Activated CD8-positive, alpha-beta memory T cell treated with anti-CD3 and anti-CD28 coated beads for 1 hour (primary cell): ENCODE measurements at places on chromosomes 12 and 14.

- DNase-seq, result no peak
Observed at GRCh38 chr12:26153421-26154154, 28.8 kb upstream of the BHLHE41 start.

- no peak for DNase-seq
Observed at GRCh38 chr14:21108791-21109190, 7.9 kb downstream of the TMEM253 start.

GRCh38 chr12:49644620-49644994, 21.2 kb downstream of the PRPF40B start:
- peak; percentile 73 for DNase-seq

DNA sequence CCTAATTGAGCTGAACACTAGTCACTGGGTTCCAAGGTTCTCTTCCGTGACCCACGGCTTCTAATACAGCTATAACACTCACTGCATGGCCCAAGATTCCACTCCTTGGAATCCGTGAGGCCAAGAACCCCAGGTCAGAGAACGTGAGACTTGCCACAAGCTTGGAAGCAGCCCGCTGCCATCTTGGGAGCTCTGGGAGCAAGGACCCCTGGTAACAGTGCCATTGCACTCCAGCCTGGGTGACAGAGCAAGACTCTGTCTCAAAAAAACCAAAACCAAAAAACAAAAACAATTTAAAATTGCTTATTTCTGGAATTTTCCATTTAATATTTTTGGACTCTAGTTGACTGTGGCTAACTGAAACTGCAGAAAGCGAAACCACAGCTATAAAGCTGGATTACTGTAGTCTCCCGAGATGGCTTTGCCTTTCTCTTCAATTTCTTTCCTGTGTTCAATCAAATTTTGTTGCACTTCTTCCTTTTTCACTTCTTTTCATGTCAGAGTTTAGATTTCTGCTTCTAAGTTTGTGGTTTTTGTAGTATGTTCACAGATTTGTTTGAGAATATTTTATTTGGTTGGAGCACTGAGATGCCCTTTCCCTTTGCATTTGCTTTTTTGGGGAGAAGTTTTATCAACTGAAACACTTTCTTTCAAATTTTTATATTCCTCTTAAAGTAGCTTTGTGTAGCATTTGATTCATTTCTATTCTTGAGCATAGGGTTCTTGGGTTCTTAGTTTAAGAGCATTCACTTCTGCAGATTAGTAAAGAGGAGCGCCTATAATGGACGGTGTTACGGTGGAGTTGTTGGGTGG, 44.6 kb downstream of the DDHD1 start:
- DNase-seq, result no peak

GRCh38 chr14:80781972-80782367, 159.6 kb downstream of the CEP128 start:
- no peak for DNase-seq

DNA sequence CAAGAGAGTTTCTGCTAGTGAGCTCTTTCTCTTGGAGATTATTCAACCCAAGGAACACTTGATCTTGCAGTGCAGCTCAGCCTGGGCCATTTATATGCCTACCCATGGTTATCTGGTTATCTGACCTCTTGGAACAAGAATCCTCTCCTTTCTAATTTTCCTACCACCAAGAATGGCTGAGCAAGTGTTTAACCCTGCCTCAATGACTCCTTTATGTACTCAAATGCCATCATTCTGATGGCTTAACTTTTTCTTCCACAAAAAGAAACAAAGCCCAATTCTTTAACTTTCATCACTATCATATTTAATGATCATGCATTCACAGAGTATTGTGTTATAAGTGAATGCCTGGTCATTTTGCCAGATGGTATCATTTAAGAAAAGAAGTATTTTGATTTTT, 67.8 kb downstream of the TMEM117 start:
- DNase-seq, result no peak

GRCh38 chr14:89175881-89176799, 240.9 kb downstream of the FOXN3 start:
- DNase-seq, result no peak

DNA sequence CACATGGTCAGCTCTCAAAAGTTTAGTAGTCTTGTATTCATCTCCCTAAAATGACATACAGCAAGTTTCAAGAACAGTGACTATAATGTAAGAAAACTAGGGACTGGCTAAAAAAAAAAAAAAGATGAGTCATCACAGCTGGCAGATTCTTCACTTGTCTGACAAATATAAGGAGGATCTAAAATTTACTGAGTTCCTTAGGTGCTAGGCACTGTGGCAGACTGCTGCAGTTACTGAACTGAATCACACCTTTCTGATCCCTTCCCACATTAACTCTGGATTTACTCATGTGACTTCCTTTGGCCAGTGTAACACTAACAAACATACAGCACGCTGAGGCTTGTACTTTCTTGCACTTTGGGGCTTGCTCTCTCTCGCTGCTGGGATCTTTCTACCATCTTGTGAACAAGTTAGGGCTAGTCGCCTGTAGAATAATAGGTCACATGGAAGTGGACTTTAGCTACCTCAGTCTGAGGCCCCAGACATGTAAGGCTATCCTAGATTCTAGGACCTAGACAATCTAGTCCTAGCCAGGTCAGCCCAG, 32.1 kb downstream of the BAZ1A start:
- no peak for DNase-seq

- no peak for DNase-seq
Observed at GRCh38 chr12:108734200-108734906, 3.0 kb upstream of the CORO1C start.

DNA sequence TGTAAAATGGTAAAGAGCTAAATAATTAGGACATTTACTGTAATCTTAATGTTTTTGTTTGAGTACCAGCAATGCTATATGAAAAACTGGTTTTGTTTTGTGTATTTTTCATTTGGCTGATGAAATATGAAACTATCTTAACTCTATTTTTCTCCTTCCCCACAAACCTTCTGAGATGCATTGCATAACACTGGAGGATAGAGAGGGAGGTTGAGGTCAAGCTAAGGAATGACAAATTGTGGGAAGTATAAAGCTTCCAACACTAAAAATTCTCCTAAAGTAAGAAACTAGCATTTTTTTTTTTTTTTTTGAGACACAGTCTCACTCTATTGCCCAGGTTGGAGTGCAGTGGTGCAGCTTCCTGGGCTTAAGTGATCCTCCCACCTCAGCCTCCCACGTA, 31.5 kb upstream of the SRP54 start:
- DNase-seq, result no peak

DNA sequence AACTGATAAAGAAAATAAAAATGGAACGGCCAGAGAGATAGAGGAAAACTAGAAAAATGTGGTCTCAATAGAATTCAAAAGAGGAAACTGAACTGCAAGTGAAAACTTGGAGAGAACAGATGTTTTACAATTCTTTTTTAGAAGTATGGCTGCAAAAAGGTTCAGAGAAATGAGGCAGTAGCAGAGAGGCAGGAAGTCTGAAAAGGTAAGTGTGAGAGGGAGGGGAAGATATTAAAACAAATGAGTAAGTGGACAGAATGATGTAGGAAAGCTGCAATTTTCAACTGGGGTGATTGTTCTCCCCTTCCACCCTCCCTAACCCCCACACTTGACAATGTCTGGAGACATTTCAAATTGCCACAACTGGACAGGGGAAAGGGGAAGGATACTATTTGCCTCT, 12.9 kb downstream of the BTBD7 start:
- no peak for DNase-seq

- DNase-seq, result no peak
Observed at GRCh38 chr14:80959496-80959895, 4.1 kb downstream of the TSHR start.

GRCh38 chr14:73238941-73239340, 1.6 kb downstream of the PAPLN start:
- no peak for DNase-seq

DNA sequence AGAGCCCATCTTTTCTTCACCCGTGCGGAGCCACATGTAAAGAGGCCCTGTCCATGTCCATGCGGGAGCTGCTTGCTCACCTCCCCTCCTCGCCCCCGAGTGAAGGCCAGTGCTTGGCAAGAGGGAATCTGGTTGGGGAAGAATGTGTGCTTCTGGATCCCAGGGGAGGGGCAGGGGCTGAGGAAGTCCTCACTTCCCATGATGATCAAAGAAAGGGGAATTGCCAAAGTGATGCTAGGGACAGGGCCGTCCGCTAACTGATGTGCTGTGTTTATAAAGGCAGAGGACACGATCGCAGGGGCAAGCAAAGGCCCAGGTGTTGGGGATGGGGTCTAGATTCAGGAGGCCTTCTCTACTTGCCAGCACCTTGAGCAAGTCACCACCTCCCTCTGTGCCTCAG, 137.4 kb upstream of the PRMT8 start:
- no peak for DNase-seq

- no peak for DNase-seq
Observed at GRCh38 chr12:58174316-58174715, 232.9 kb downstream of the ATP23 start.

DNA sequence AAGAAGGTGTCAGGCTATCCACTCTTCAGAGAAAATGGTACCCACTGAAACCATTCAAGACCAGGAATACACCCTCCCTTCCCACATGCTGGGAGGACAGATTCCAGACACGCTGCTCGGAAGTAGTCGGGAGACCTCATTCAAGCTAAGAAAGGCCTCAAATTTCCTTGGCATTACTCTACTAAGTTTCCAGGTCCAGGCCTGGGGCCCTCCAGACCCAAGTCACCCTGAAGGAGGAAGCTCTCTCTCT, 27.1 kb upstream of the RPLP0 start:
- no peak for DNase-seq

DNA sequence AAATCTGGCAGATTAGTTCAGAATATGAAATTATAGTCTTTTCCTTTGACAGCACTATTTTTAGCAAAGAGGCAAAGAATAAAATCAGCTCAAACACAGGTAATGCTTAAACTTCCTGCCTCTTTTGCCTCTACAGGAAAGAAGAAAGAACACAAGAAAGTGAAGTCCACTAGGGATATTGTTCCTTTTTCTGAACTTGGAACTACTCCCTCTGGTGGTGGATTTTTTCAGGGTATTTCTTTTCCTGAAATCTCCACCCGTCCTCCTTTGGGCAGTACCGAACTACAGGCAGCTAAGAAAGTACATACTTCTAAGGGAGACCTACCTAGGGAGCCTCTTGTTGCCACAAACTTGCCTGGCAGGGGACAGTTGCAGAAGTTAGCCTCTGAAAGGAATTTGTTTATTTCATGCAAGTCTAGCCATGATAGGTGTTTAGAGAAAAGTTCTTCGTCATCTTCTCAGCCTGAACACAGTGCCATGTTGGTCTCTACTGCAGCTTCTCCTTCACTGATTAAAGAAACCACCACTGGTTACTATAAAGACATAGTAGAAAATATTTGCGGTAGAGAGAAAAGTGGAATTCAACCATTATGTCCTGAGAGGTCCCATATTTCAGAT, 17.4 kb downstream of the TMPO start:
- DNase-seq, result no peak

GRCh38 chr12:19263672-19264071, 134.1 kb downstream of the PLEKHA5 start:
- DNase-seq, result no peak
